Activated naive CD8-positive, alpha-beta T cell treated with anti-CD3 and anti-CD28 coated beads, Interleukin-2, amount 10 ng/mL, durations not matched to agents 7 days and 5 days (primary cell): ENCODE measurements at places on chromosomes 13 and 19.

DNA sequence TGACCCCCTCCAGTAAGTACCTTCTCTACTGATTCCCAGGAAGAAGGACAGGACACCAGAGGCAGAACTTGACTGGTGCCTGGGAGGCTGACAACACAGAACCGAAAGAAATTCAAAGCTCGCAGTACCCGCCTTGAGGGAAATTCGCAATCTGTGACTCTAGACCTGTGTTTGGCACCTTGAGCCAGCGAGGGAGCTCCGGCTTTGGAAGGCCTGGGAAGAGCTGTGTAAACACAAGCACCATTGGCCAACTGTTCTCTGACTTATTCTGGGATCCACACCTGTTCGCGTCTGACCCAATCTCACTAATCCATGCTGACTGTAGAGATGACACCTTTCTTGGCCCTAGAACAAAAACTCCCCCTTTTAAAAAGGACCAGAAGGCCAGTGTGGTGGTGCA lies 50.7 kb downstream of the CEBPG start:
- no peak for DNase-seq

- DNase-seq = no peak
Observed at GRCh38 chr13:40101708-40102359, 446.4 kb downstream of the COG6 start.

- DNase-seq = no peak
Observed at GRCh38 chr13:65605396-65605795, 1624.7 kb downstream of the PCDH9 start.

- no peak for DNase-seq
Observed at GRCh38 chr13:113293686-113294085, 3.4 kb upstream of the LAMP1 start.

DNA sequence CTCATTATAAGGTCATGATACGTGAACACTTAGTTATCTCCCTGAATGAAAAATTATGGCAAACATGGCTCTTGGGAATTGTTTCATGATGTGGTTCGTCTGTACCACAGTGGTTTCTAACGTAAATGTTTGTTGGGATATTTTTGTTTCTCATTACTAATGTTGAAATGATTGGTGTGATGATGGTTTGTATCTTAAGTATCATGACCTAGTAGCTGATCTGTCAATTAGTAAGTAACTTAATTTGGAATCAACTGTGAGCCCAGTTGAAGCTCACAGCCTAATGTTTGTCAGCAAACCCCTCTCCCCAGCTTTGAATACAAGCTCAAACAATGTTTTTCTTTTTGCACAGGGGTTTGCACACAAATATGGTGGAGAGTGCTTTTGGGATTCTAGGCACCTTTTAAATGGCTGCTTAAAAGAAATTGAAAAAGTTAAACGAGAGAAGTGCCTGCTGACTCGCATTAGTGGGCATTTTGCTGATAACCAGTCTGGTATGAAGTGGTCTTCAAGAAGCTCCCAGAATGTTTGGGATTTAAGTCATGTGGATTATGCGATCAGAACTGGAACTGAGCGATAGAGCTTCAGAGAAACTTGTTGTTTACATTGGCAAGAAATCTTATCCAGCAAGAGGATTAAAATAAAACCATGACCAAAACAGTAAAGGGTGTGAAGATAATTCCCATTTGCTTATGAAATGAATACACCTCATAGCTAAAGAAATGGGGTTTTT lies 68.2 kb downstream of the LMO7 start:
- no peak for DNase-seq

- DNase-seq = no peak
Observed at GRCh38 chr13:102020611-102021216, 381.1 kb downstream of the FGF14 start.

DNA sequence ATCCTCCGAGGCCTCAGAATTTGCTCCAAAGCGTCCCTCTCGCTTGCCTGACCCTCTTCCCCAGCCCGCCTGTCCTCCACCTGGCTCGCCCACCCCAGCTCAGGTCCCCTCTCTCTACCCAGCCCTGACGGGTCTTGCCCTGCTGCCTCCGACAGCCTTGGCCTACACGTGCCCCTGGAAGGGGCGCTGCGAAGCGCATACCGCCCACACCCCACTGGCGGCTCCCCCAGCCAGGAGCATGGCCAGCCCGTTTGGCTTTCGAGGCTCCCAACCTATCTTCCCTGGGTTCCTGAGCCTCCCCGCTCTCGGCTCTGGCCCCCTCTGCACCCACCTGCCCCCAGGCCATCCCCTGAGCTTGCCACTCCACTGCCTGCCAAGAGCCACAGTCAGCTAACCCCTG lies 4.5 kb downstream of the XAB2 start:
- DNase-seq = no peak

- no peak for DNase-seq
Observed at GRCh38 chr19:3071768-3072167, 9.5 kb upstream of the TLE5 start.

- DNase-seq = no peak
Observed at GRCh38 chr13:68417801-68418200, 1187.7 kb upstream of the PCDH9 start.

- DNase-seq = no peak
Observed at GRCh38 chr19:29923653-29924052, 18.4 kb upstream of the URI1 start.
